Brain pericyte (primary cell): ENCODE measurements at places on chromosomes 4 and X.

GRCh38 chr4:128830906-128831503 lies 21.5 kb downstream of the JADE1 start:
- DNase-seq = no peak

GRCh38 chrX:130994671-130995070 lies 63.5 kb upstream of the ARHGAP36 start:
- DNase-seq = no peak

GRCh38 chr4:39357002-39357401 lies 9.2 kb downstream of the RFC1 start:
- DNase-seq = no peak

GRCh38 chr4:16261313-16261878 lies 35.1 kb upstream of the TAPT1 start:
- DNase-seq = no peak

- no peak for DNase-seq
Measured at GRCh38 chr4:108359986-108360681, 191.4 kb upstream of the LEF1 start.

DNA sequence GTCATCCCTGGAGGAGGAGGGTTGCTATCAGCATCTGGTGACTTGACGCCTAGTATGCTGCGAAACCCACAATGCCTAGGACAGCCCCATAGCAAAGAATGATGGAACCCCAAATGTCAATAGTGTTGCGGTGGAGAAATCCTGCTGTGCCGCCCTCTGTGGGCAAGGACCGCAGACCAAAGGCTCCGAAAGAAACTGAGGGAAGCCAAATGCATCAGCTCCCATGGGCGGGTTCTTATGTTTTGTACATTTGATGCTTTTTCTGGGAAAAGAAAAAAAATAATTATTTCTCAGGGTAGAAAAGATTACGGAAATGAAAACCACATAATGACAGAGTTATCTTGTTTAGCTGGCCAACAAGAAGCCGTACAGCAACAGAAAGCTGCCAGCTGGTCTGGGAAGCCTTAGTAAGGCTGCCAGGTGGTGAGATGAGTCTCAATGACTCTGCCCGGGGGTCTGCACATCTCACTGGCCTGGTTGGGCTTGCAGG lies 95.0 kb upstream of the TBL1X start:
- DNase-seq = no peak

GRCh38 chr4:98712607-98713006 lies 54.2 kb upstream of the TSPAN5 start:
- no peak for DNase-seq

DNA sequence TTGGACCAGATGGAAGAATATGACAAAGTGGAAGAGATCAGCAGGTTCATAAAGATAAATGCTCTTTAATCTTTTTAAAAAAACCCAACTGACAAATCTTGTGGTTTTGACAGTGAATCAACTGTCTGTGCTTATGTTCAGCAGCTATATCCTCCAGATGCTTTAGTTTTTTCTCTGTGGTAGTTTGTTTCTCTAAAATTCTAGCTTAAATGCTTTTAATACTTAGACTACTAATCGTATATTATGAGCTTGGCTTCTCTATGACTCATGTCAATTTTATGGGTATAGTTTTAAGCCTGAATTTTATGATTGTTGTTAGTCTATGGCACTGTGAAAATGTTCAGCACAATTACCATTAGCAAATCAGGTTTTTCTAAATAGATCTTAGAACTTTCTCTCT lies 12.9 kb downstream of the HHIP start:
- DNase-seq = no peak

GRCh38 chr4:24274381-24274941 lies 309.9 kb downstream of the DHX15 start:
- no peak for DNase-seq

- DNase-seq = no peak
Measured at GRCh38 chrX:31240982-31241381, 169.1 kb upstream of the FTHL17 start.

- no peak for DNase-seq
Measured at GRCh38 chr4:69322055-69322454, 41.8 kb downstream of the UGT2B28 start.

DNA sequence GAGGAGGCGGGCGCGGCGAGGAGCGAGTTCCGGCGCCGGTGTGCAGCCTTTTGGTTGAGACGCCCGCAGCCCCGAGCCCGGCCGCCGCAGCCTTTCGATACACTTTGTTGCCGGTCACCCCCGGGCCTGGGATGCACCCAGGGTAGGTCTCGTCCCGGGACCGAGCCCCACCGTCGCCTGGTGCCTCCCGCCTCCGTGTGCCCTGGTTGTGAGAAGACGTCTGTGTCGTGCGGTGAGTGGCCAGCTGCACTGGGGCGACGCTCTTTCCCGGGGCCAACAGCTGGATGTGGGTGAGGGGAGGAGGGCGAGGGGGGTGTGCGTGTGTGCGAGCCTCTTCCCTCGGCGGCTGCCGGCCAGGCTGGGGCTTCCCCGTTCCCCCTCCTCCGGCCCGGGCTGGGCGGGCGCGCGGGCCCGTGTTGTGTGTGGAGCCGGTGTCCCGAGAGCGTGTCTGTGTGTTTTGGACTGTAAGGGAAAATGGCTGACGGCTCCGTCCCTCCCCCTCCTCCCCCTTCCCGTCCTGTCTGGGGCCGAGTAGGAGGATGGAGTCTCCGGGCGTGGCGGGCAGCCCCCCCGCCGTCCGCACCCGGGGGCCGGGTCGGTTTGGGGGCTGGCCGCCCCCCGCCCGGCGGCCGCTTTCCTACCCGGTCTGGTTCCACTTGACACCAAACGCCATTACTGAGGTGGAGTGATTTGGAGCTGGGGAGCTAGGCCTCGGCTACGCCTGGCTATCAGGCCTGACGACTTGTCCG lies 807 bp downstream of the USP9X start:
- DNase-seq = no peak

GRCh38 chr4:70654605-70655011 lies 11.7 kb downstream of the JCHAIN start:
- DNase-seq = no peak

DNA sequence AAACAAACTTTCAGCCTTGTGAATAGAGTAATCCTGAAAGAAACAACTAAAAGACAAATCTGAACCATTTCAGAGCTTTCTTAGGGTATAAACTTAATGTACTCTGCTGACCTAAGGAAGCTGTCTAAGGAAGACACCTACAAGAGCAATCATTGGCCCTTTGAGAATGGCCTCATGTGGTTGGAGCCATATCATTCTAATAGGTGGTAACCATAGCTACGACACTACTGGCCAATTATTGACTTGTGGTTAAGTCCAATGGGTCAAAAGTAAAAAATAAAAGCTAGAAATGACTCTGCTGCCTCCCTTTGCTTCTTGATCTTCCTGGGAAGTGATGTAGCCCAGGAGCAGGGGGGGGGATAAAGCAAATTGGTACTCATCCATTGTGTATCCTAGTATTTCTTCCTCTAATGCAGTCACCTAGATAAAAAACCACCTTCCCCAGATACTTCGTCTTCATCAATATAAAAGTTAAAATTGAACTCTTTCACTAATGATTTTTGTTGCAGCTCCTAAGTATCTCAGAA lies 547.0 kb downstream of the ARAP2 start:
- DNase-seq = no peak

DNA sequence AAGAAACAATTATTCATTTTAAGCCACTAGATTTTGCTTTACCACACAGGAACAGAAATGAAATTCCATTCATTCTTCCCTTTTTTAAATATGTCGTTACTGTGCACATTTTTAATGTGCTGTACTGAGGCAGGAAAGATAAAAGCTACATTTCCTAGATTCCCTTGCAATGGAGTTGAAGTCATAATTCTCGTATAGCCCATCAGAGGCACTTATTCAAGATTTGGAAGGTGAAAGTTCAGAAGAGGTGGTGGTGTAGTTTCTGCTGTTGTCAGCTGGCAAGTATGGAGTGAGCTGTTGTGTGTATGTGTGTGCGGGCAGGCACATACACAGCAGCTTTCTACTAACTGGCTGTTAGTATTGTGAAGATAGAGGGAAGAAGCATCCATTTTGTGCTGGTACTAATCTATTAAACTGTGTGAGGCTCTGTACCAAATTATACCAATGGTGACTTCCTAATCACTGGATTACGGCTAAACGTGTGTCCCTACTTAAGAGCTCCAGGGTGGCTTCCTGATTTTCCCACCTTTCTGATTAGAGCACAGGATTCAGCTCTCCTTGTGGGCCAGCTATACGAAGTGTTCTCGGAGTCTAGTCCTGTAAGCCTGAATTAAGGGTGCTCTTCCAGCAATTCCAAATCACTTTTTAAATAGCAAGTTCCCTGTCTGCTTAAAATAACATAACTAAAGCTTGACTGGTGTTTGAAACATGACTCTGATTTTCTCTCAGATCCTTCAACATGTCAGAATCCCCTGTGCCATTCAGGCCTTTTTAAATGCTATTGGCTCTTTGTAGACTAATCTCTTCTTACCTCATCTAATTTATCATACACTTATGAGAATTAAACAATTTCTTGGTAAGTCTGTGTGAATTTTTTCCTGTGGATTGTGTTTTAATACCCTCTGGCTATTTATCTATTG lies 43.8 kb downstream of the PDS5A start:
- peak; percentile 17 for DNase-seq

DNA sequence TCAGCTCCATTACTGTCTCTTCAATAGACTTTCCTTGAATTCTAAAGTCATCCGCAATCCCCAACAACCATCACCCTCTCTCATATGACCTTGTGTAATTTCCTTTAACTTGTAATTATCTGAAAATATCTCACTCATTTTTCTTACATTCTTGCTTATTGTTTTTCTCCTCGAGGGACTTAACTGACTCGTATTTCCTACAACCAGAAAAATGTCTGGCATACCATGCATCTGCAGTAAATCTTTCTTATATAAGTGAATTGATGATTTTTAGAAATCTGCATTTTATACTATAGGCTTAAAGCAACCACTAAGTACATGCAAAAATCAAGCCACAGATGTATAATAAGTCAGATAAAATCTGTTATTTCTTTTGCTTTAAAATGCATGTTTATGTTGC lies 276.7 kb downstream of the UNC5C start:
- no peak for DNase-seq

DNA sequence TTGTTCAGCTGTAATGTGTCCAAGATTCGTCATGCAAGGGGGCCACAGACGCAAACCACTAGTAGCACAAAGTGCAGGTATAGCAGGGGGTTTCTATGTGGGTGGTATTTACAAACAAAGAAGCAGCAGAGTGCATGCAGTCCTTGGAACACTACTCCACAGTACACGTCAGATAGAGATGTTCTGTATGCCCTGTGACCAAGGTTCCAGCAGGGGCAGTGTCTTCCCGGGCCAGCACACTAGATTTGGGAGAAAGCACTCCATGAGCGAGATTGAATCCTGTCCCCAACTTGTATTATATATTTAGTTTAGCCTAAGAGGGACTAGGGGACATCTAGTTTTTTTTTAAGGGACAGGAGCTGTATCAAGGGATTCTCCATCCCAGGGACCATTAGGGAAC lies 54.4 kb upstream of the ESX1 start:
- DNase-seq = no peak

DNA sequence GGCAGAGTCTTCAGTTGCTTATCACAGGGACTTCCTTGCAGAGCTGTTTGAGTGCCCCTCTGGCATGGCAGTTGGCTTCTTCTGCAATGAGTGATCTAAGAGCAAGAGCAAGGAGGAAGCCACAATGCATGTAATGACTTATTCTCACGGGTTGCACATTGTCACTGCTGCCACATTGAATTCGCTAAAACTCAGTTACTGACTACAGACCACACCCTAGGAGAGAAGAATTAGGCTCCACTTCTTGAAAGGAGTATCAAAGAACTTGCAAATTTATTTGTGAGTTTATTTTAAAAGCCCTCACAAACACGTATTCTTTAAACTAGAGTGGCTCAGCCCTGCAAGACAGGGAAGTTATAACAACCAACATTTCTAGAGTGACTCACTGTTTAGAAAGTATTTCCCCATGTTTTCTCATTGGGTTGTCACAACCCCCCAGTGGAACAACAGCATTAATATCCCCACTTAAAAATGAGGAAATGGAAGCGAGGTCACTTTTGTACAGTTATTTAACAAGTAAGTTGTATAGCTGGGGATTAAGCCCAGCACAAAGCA lies 32.4 kb upstream of the RBPJ start:
- no peak for DNase-seq

DNA sequence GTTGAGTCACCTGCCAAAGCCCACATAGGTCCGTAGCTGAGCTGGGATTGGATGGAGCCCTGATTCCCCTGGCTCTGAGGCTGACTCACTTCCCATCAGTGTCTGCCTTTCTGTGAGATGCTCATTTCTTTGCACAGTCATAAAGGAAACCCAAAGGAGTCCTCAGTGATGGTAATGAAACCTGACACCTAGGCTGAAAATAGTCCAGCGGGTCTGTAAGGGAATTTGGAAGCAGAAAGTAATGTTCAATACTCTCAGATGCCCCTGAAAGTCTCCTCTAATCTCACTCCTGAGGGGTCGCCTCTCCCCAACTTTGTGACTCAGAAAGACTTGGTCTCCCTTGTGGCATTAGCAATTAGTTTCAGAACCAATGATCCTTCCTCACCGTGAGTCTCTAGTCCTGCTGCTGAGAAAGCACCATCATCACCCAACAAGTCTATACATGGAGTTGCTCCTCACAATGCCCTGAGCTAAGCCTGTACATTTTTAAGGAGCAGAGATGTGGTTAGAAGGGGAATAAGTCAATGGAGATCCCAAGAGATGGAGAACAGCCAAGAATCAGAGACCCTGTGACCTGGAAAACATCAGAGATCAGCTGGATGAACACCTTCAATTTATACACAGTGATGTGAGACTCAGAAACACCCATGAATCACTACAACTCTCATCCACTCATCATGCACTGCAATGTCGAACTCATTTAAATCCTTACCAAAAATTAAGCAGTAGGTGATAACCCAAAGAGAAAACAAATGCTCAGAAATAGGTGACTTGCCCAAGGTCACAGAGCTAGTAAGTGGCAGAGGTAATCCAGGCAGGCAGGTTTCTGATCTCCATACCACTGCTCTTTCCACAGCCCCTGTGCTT lies 219.0 kb upstream of the CPEB2 start:
- DNase-seq = peak; percentile 31

DNA sequence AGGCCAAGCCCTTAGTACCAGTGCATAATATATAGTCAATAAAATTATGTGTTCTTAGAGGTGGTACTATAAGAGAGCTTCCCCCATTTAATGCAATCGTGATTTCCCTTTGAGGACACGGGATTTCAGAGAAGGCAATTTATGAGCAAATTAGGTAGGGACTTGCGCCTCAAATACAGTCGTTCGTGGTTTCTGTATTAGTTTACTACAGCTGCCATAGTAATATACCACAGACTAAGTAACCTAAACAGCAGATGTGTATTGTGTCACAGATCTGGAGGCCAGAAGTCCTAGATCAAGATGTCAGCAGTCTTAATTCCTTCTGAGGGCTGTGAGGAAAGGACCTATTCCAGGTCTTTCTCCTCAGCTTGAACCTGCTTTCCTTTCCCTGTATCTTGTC lies 1.5 kb upstream of the PUDP start:
- no peak for DNase-seq

- DNase-seq = no peak
Measured at GRCh38 chr4:128682942-128683666, 126.4 kb upstream of the JADE1 start.
